ENCODE measurements at places on chromosomes 2 and 18.

- no peak for DNase-seq
Observed at GRCh38 chr2:31038385-31038784, 99.9 kb downstream of the GALNT14 start.

- no peak for DNase-seq
Observed at GRCh38 chr2:158748926-158749590, 46.1 kb upstream of the DAPL1 start.

DNA sequence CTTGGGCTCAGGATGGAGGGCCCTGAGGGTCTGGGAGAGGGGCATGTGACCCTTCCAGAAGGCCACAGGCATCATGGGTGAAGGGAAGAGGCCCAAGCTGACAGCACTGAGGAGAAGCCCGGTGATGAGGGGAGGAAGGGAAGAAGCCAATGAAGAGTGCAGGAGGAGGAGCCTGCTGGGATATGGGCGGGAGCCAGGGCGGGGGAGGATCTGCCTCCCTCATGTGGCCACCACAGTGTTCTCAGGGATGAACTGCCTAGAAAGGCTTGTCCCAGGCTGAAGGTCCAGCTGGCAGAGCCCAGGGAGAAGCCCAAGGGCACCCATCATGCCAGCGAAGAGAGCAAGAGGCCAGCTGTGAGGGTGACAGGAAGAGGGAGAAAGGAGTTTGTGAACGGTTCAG is 24.6 kb upstream of the PLB1 start:
- DNase-seq, result no peak

- no peak for DNase-seq
Observed at GRCh38 chr2:152485954-152486736, 151.2 kb downstream of the FMNL2 start.

- DNase-seq, result no peak
Observed at GRCh38 chr2:182047544-182047943, 61.9 kb downstream of the PPP1R1C start.

GRCh38 chr2:62774555-62775366 is 69.2 kb downstream of the EHBP1 start:
- no peak for DNase-seq

GRCh38 chr2:74332550-74333174 is 10.6 kb downstream of the SLC4A5 start:
- DNase-seq, result no peak

Measured in NCI-H2081 treated with DMSO at 0.1 percent for 48 hours (cell line).